GM12878 (cell line): ENCODE measurements at places on chromosomes 1 and 21. TPM values are rescaled to one million over a fixed set of nuclear protein-coding genes. Genes with fewer than 3 reads are reported as not detected.

Gene RNF207
- total RNA-seq = 23.2 and 27.0 TPM in 2 replicates

Gene FABP3
- total RNA-seq = 0.43 TPM in 1 of 2 replicates, not detected in the other

Gene TRIM67
- not detected in 2 replicates for total RNA-seq

Gene HES2
- 0.32 and 1.0 TPM in 2 replicates for total RNA-seq

Gene SPATA45
- 0.58 TPM in 1 of 2 replicates, not detected in the other for total RNA-seq

Gene OR2L8
- total RNA-seq = not detected in 2 replicates

Gene MSH4
- total RNA-seq = 0.08 and 0.15 TPM in 2 replicates

Gene SPRR2F
- total RNA-seq = not detected in 2 replicates

Gene RIPPLY3
- not detected in 2 replicates for total RNA-seq

Gene DDAH1
- 0.21 and 0.44 TPM in 2 replicates for total RNA-seq

Gene TTC39A
- 1.5 and 3.5 TPM in 2 replicates for total RNA-seq

Gene SPRR5
- not detected in 2 replicates for total RNA-seq

Gene GCLM
- 11.1 and 11.6 TPM in 2 replicates for total RNA-seq
